ENCODE measurements at places on chromosomes 13 and 19.
A peak's percentile ranks its signal among the peaks of the same experiment; 100 is the strongest.

GRCh38 chr19:3378352-3379150 lies 12.2 kb downstream of the NFIC start:
- DNase-seq = no peak

DNA sequence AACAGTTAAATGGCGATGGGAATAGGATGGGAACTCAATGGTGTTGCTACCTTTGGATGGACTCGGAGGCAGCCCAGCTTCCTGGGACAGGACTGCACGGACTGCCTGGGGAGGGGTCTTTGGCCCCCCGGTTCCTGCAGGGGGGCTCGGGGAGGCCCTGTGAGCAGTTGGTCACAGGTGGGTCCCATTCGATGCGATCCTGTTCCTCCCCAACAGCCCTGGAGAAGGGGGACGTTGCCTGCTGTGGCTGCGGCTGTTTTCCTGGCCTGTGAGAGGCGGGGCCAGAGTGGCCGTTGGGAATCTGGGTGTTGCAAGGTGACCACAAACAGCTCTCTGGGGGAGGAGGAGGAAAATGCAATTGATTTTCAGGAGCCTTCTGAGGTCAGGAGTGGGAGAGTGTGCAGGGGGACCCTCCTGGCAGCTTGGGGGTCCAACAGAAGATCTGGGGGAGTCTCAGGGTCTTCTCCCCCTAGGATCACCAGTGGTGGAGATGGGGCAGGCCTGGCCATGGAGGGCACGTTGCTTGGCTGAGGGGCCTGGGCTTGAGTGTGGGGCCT lies 1.9 kb upstream of the PLPPR3 start:
- peak; percentile 53 for DNase-seq

- DNase-seq = peak; percentile 91
These were observed 191.5 kb upstream of the KL start for GRCh38 chr13:32824675-32825074.

- no peak for DNase-seq
These were observed 240.5 kb downstream of the IRS2 start for GRCh38 chr13:109545931-109546330.

DNA sequence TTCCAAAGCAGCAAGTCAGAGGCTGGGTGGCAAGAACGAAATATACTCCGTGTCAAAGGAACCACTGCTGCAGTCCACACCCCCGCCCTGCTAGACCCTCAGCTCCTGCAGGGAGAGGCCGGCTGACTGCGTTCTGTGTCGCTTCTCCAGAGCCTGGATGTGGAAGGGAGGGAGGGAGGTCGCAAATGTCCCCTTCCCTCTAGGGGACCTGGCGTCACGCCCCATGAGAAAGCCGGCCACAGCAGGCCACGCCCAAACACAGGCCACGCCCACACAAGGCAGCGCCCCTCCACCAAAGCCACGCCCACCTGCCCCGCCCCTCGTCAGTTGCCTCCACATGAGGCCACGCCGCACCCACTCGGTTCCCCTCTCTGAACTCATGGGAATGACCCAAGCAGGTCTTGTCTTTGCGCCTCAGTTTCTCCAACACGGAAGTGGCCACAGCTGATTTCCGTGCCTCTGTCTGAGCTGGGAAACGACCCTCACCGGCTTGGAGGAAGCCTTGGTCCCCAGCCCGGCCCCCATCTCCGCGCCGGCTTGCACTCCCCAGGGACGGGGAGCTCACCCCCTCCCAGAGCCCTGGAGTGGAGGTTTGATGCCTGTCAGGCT lies 38.4 kb upstream of the TCF3 start:
- peak; percentile 33 for DNase-seq

GRCh38 chr13:42781352-42781751 lies at the start of gene FAM216B:
FAM216B (plus strand) TSS chr13:42781584; CDS start chr13:42784068, 2,484 bp downstream.
- no peak for DNase-seq

DNA sequence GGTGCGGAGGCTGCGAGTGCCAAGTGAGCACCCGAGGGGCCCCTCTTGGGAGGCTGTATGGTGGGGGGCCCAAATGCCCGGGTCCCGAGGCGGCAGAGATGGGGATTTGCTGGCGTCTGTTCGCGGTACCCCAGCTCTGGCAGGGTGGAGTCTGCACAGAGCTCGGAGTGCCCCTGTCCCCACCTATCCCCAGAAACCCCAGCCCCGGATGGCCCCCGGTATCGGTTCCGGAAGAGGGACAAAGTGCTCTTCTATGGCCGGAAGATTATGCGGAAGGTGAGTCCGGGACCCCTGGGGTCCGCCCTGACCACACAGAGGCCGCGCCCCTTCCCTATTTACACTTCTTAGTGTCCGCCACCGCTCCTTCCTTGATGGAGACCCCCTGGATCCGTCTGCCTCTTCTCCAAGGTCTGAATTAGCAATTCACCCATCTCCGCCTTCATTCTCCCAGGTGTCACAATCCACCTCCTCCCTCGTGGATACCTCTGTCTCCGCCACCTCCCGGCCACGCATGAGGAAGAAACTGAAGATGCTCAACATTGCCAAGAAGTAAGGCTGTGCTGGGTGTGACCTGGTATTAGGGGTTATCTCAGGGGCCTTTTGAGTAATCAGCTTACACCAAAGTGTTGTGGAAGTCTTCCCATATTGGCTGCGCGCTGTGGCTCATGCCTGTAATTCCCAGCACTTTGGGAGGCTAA lies 630 bp downstream of the PNPLA6 start:
- no peak for DNase-seq

DNA sequence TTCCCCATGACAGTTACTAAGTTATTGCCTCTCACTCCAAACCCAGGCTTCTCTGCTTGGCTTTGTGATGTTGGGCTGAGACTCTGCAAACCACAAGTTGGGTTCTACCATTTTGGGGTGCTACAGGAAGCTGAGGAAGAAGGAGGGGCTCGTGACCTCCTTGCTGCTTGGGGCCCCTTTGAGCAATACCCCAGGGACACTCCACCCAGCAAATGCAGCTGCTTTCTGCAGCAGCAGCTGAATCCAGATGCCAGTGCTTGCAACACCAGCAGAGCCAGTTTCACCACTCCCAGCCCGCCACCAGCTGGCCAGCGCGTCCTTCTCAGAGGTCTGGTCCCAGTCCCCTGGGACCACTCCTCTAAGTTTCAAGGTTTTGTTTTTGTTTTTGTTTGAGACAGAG lies 22.0 kb upstream of the UBAC2 start:
- DNase-seq = no peak
